ENCODE measurements at places on chromosomes 7 and 10.

GRCh38 chr10:95168694-95169093, 25.3 kb upstream of the ACSM6 start:
- DNase-seq, result no peak

DNA sequence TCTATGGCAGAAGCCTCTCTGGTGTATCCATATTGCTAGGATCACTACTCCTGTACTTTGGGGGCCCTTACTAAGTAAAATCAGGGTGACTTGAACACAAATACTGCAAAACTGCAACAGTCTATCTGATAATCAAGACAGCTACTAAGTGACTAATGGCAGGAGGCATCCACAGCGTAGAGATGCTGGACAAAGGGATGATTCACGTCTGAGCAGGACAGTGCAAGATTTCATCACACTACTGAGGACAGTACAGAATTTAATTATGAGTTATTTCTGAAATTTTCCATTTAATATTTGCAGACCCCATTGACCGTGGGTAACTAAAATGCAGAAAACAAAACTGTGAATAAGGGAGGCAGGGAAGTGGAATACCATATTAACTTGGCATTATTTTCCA, 10.4 kb downstream of the CUL2 start:
- DNase-seq, result no peak

DNA sequence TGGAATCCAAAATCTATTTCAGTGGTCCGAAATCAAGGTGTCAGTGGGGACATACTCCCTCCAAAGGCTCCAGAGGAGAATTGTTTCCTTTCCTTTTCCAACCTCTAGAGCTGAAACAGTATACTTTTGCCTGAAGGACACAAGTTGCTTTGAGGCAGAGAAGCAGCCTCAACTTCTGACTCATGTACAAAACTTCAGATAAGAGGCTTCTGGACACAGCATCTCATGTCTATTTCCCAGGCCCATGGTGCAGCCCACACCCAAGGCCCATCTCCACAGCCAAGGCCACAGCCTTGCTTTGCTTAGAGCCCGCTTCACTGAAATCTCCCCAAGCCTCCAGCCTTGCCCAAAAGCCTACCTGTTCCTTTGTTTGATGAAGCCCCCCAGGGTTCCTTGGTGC, 68.9 kb downstream of the ZNF467 start:
- DNase-seq, result no peak

DNA sequence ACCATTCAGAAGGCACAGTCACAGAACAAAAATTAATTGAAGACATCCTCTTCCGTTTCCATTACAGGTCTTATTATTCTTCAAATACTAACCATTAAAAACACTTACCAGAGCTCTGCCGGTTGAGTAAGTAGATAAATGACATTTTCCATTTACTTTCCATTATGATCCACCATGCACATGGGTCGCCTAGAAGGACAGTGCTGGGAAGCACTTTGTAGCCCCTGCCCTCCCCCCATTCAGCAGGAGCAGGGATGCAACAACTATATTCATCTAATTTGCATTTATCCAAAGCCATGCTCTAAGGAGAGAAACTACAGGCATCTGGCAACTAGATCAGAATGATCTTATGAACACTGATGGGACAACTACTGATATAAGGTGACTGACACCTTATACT, 76.8 kb upstream of the AFAP1L2 start:
- DNase-seq, result no peak

- DNase-seq, result no peak
These were observed 22.0 kb upstream of the TM9SF3 start for GRCh38 chr10:96608805-96609204.
